NCI-H2029 (cell line): ENCODE measurements at places on chromosomes 13 and 19.
A peak's percentile ranks its signal among the peaks of the same experiment; 100 is the strongest.

GRCh38 chr19:15464394-15465385 is at the start of gene RASAL3:
Gene RASAL3, minus strand, starts transcription at chr19:15464544. Its CDS starts 186 bp downstream, at chr19:15464358.
- no peak for DNase-seq

DNA sequence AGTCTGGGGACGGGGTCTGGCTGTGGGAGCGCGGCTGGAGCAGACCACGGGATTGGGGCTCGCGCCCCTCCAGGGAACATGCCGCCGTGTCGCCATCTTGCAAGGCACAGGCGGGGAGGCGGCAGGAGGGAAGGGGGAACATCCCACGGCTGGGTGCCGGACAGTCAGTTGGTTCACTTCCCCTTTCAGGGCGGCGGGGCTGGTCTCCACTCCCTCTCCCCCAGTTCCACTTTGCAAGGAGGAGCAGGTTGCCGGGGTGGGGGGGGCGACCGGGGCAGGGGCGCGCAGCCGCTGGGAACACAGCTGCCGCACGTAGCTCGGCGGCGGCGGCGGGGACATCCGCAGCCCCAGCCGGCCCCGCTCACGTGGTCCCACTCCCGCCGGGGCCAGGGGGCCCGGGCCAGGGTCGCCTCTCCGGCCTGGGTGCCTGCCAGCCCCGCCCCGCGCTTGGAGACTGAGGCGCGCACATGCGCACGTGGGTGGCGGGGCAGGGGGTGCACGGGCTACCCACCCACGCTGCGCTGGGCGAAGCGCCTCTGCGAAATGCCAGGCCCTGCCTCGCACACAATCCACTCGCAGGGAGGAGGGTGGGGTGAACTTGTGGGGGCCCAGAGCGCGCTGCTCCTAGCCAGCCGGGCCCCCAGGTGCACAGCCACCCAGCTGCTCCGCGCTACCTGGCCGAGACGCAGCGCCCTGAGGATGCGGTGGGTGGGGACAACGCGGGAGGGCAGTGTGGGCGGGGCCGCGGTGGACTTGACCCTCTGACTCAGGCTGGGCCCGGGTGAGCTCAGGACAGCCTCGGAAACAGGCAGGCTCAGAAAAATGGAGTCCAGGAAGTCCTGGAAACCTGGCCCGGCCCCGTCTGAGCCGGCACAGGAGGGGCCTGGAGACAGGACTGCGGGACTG is 6.4 kb downstream of the KLF16 start:
- DNase-seq, result no peak

GRCh38 chr13:29859971-29860370 is 9.6 kb upstream of the UBL3 start:
- DNase-seq, result no peak

- DNase-seq, result no peak
Measured at GRCh38 chr19:54871696-54872095, 2.3 kb upstream of the FCAR start.

DNA sequence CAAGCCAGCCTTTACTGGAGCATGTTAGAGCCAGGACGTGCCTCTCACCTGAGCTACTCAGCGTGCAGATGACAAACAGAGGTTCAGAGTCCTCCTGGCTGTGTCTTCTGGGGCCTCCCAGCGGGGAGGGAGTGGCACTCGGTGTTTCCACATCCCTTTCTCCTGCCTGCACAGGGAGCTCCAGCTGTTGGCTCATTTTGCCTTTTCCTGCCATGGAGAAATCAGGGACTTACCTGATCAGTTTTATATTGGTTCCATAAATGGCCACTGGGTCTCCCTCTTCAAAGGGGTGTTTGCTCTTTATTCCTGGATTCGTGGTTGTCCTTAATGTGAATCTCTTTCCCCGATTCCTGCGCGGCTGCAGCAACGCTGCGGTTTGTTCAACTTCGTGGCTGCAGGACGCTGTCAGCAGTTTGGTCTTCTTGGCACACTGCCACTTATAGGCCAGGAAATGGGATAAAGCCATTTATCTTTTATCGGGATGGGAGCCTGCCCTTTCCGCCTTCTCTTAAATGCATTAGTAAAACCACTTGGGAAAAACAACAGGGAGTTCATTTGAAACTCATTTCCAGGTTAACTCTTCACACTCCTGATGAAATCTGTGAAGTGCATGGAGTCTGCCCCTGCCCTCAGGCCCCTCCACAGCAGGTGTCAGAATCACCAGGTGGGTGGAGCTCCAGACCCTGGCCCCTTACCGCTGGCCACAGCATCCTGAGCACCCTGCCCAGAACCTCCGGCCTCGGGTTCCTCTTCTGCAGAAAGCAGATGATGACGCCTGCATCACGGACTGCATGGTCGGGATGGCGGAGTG is 39.8 kb upstream of the MCF2L start:
- DNase-seq, result no peak

GRCh38 chr13:30376426-30377311 is 45.6 kb upstream of the UBE2L5 start:
- peak; percentile 66 for DNase-seq
